CD4-positive, alpha-beta T cell (primary cell): ENCODE measurements at places on chromosomes 5 and 9. TPM values are rescaled to one million over a fixed set of nuclear protein-coding genes. Genes with fewer than 3 reads are reported as not detected.

DNA sequence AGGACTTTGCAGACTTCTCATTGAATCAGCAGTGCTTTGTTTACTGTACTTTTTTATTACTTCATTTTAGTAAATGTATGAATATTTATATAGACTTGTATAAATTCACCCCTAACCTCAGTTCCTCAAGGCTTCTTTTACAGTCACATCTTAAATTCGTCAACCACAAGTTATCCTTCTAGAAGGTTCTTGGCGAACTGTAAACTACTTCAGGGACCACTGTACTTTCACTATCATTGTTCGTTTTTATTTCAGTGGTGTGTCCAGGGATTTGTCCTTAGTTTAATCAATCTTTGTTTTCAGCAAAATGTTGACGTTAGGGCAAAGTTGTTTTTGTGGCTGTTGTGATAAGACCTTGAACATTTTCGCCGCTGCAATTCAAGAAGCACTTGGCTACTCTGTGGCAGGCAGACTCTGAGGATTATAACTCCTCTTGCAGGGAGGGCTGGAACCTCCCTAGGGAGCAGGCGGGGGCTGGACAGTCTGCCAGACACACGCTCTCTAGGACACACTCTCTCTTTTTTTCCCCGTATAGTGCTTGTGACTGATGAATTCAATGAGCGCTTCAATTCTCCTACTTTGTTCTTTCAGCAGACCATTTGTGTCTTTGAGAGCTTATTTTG is 252.8 kb downstream of the FBXL7 start:
- H3K27me3 ChIP-seq: no peaks in the 10 kb centered on the region
- no peaks in the 10 kb centered on the region for H3K36me3 ChIP-seq
- no peak overlapping the region for H3K27ac ChIP-seq

DNA sequence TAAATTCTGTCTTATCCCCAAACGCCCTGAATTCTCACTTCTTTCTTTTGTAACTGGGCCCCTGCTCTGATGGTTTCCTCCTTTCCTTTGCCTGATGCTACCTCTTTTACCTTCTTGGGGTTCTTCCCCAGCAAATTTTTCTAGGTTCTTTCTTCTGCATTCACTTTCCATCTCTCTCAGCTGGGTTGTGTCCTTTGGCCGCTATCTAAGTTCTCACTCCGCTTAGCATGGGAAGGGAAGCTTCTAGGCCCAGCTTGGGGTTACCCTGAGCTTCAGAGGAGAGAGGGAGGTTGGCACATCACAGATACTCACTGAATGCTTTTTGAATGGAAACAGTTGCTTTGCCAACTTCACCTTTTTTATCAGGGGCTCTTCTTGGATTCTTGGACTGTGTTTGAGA is 17.0 kb downstream of the PALM2AKAP2 start:
- no peaks in the 10 kb centered on the region for H3K4me1 ChIP-seq
- no peaks in the 10 kb centered on the region for H3K36me3 ChIP-seq
- DNase-seq: no peak
- no peaks in the 10 kb centered on the region for H3K27me3 ChIP-seq
- no peak overlapping the region for H3K27ac ChIP-seq
- H3K4me3 ChIP-seq: no peak overlapping the region

- H3K36me3 ChIP-seq: no peaks in the 10 kb centered on the region
- H3K4me3 ChIP-seq: no peak overlapping the region
- no peaks in the 10 kb centered on the region for H3K4me1 ChIP-seq
Measured at GRCh38 chr9:78430387-78430786, 133.5 kb downstream of the PSAT1 start.

The OTULINL gene
- total RNA-seq: 60.9 TPM

The BARHL1 gene
- total RNA-seq: not detected

The SLC34A3 gene
- not detected for total RNA-seq

The PCDHGC5 gene
- not detected for total RNA-seq

The TIMD4 gene
- 2.0 TPM for total RNA-seq

The FOXD4L6 gene
- not detected for total RNA-seq

The PIP5KL1 gene
- total RNA-seq: 3.3 TPM
